Astrocyte (in vitro differentiated cells and primary cell): ENCODE measurements at places on chromosomes 6 and 20. TPM values are rescaled to one million over a fixed set of nuclear protein-coding genes. Genes with fewer than 3 reads are reported as not detected.

The EMILIN3 gene
- 0.20 TPM in 1 of 2 replicates, not detected in the other for total RNA-seq

The TMEM74B gene
- total RNA-seq = 2.1 and 2.4 TPM in 2 replicates

The NKX2-4 gene
- total RNA-seq = not detected in 2 replicates

The BTBD3 gene
- 30.7 and 35.9 TPM in 2 replicates for total RNA-seq

The CDH26 gene
- 0.17 and 0.34 TPM in 2 replicates for total RNA-seq

The PEX7 gene
- 4.8 and 6.2 TPM in 2 replicates for total RNA-seq

The ZC2HC1B gene
- not detected in 2 replicates for total RNA-seq

The HS3ST5 gene
- 1.5 and 3.2 TPM in 2 replicates for total RNA-seq

The CDSN gene
- 0.22 and 0.27 TPM in 2 replicates for total RNA-seq

The BMP5 gene
- total RNA-seq = 0.19 and 0.50 TPM in 2 replicates

The DEFB115 gene
- not detected in 2 replicates for total RNA-seq

The TSPO2 gene
- total RNA-seq = not detected in 2 replicates

The PGC gene
- total RNA-seq = not detected in 2 replicates

The KHDC1L gene
- total RNA-seq = not detected in 2 replicates

The LY6G6D gene
- total RNA-seq = not detected in 2 replicates

The MEA1 gene
- total RNA-seq = 54.2 and 55.9 TPM in 2 replicates

The HLA-DQB1 gene
- total RNA-seq = 3.7 and 4.1 TPM in 2 replicates

The REM1 gene
- not detected in 2 replicates for total RNA-seq

The RUNX2 gene
- 26.1 and 32.6 TPM in 2 replicates for total RNA-seq

The GPLD1 gene
- 0.60 and 0.75 TPM in 2 replicates for total RNA-seq

The EFCAB8 gene
- total RNA-seq = 0.41 and 0.65 TPM in 2 replicates

The IMPG1 gene
- total RNA-seq = not detected in 2 replicates

The XKR7 gene
- total RNA-seq = 0.36 and 0.48 TPM in 2 replicates

The PNLDC1 gene
- 0.11 TPM in 1 of 2 replicates, not detected in the other for total RNA-seq

The MROH8 gene
- total RNA-seq = 1.2 and 1.3 TPM in 2 replicates

The RIN2 gene
- 21.2 and 22.8 TPM in 2 replicates for total RNA-seq
